ENCODE measurements at places on chromosomes 7 and 10.

DNA sequence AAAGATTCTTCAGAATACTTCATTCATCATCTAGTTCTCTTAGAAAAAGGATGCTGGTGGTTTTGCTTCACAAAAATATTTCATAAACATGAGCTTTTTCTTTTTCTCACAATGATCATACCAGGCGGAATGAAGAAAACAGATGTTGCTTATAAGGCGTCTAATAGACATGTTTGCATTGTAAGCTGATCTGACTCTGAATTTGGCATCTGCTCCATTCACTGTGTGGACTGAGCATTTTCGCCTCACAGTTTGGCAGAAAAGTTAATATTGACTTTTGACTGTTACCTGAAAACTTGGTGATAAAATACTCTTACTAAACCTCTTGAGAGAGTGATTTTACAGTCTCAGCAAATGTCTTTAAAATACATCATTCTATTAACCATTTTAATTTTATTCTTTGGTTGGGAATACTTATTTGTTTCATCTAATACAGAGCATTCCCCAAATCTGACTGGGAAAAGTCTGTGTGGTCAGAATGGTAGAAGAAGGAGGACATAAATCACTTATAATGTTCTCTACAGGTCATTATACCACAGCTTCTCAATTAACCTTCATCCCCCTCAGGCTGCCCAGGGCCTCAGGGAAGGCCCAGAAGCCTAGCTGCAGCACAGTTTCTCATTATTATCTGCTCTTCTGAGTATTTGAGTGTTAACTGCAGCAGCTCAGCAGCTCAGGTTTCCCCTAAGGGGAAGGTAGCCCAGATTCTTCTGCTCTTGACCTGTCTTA, 121.6 kb upstream of the KAT6B start:
- no peak for DNase-seq

GRCh38 chr10:78776756-78777155, 292.0 kb upstream of the ZMIZ1 start:
- no peak for DNase-seq

DNA sequence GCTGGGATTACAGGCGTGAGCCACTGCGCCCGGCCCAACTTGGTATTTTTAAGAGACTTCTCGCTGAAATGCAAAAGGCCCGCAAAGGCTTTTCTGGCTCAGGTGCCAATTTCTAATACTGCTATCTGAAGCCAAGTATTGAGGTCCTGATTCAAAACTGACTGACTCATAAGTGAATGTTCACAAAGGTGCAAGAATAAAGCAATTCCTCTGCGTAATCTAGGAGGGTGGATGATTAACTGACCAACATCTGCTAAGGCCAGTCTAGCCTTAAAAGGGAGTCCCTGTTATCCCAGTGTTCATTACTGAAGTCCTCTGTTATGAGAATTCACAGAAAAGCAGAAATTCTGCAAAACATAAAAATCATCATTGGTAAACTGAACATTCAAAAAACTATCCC, 111.4 kb downstream of the SRPK2 start:
- no peak for DNase-seq

DNA sequence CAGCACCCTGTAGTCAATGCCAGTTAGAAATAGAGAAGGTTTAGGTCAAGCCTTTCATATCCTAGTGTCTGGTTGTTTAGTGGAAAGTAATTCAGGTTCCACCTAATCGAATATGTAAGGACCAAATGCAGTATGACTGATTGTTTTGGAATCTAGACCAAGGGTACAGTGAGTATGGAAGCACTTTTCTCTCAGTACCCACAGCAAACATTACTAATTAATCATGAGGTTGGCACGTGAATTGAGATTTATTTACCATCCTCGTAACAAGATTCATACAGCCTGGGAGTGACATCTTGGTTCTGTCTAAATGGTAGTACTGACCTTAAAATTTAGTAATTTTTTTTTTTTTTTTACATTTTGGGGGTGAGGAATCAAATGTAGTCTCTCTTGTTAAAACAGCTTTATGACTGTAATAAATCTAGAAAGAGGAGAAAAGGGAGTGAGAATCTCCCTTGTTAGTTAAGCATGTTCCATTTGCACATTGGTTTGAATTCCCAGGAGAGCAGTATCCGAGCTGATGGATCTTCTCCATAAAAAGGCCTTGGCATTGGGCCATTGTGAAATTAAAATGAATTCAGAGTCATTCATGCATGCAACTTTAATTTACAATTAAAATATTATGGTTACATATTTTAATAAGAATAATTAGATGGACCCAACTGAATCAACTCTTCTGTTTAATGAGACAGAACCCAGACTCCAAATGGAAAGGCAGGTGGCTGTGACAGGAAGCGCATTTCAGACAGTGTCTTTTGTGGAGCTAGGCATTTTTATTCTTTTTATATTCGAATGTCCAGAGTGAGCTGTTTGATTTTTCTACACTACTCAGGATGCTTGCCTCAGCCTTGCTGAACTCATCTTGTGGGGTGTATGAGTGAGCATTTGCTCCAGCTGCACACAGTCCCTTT, 57.6 kb downstream of the SNX10 start:
- DNase-seq = no peak

- no peak for DNase-seq
Measured at GRCh38 chr7:28761505-28761904, 196.6 kb downstream of the TRIL start.

All from activated CD8-positive, alpha-beta memory T cell treated with anti-CD3 and anti-CD28 coated beads, Interleukin-2, amount 50 U/mL, for 4 hours (primary cell).